Effector memory CD4-positive, alpha-beta T cell (primary cell): ENCODE measurements at places on chromosomes 12 and 14.

GRCh38 chr12:103924761-103925641 is 5.2 kb upstream of the HSP90B1 start:
- no peak for DNase-seq

GRCh38 chr12:2008677-2009076 is 4.4 kb upstream of the DCP1B start:
- no peak for DNase-seq

- DNase-seq = no peak
Observed at GRCh38 chr12:59963546-59963945, 367.7 kb downstream of the SLC16A7 start.

- no peak for DNase-seq
Observed at GRCh38 chr12:52644078-52644415, 8.0 kb downstream of the KRT2 start.

GRCh38 chr12:97758194-97758501 is 295.5 kb downstream of the RMST start:
- DNase-seq = no peak

DNA sequence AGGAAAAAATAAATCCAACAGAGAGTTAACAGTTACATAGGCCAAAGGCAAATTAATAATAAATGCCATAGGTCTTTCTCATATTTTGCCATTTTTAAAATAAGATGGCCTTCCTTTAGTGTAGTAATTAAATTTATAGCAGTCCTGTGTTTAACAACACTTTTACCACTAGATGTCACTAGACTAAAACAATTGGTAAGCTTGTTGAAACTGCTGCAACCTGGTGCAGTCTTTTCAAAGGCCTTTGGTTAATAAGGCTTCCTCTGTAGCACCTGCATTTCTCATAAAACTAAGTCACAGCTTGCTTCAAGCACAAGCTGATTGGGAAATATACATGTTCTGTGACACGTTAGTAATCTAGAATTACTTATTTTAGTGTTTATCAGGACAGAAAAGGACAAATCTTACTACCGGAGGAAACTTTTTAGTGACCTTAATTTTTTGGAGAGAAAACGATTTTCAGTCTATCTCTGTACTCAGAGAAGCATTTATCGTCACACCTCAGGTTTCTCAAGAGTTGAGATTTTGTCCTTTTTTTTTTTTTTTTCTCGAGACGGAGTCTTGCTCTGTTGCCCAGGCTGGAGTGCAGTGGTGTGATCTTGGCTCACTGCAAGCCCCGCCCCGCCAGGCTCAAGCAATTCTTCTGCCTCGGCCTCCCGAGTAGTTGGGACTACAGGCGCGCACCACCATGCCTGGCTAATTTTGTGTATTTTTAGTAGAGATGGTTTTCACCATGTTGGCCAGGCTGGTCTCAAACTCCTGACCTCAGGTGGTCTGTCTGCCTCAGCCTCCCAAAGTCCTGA is 20.0 kb downstream of the BORCS5 start:
- DNase-seq = no peak

- DNase-seq = no peak
Observed at GRCh38 chr12:45278447-45278846, 62.6 kb downstream of the ANO6 start.

- no peak for DNase-seq
Observed at GRCh38 chr14:92659765-92660561, 88.5 kb downstream of the LGMN start.

- DNase-seq = no peak
Observed at GRCh38 chr12:7555752-7556151, 52.2 kb upstream of the CD163 start.

- DNase-seq = no peak
Observed at GRCh38 chr14:52029881-52030280, 39.0 kb downstream of the NID2 start.

DNA sequence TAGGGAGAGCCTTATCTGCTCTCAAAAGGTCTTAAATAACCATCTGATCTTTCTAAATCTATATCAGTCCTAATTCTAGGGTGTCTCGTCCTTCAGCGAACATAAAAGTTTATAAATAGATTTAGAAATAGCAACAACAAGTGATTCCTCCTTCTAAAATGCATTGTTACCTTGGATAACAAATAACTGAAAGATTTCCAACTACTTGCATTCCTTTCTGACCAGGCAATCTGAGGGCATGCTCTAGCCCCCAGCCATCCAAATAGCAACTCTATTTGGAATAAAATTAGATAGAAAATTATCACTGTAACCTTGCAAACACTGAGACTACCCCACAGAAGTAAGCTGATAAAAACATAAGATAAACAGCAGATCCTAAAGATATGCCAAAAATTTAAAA is 21.8 kb upstream of the KRR1 start:
- DNase-seq = no peak

DNA sequence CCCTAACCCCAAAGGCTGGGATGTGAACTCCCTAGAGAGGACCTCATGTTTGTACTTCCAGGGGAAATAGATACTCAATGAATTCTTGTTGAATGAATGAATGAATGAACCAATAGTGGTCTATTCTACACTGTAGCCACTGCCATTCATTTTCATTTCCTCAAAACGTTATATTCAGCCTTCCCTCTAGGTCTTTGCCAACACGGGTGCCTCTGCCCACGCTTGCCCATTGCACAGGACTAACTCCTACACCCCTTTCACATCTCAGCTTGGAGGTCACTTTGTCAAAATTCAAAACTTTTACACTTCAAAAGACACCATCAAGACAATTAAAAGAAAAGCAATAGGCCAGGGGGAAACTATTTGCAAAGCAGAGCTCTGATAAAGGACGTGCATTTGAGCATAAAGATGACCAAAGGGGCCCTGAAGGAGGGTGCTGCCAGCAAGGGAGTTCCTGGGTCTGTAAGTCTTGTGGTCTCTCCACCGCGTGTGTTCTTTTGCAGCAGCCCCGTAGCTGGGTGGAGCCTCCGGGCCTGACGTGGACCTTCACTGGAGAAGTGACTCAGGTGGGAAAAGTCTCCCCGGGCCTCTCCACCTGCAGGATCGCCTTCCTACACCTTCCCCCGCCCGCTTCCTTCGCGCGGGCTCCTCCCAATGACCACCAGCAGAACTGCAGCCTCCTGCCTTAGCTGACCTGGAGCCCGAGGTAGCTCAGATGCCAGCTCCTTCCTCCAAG is 31.5 kb downstream of the TMEM63C start:
- no peak for DNase-seq

DNA sequence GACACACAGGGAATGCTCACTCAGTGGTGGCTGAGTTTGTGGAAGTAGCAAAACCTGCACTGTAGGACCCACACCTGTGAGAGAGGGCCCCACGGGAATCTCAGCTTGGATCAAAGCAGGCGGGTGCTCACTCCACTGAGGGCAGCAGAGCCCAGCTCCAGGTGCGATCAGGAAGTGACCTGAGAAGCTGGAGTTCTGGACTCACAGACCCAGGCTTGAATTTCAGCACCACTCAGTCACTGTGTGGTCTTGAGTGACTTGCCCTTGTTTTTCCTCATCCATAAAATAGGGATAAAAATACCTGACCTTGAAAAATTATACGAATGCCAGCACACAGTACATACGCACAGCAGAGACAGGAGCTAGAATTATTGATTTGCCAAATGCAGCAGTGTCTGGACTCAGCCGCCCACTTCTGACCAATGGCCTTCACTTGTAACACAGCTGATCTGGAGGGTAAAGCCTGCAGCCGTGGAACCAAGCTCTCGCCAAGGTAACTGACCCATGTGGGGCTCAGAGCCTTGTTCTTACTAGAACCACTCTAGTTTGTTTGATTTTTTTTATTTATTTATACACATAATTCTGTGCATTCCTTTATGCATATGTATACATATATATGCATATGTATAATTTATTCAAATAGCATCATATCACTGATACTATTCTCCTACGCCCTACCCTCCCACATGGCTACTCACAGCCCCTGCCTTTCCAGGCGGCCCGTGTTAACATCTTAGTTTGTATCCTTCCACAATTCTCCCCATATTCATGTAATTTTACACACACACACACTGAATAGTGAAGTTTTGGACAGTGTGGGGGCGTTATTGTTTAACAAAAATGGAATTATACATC is 53.9 kb downstream of the DPF3 start:
- DNase-seq = no peak

GRCh38 chr14:75340921-75341320 is 62.3 kb downstream of the FOS start:
- no peak for DNase-seq

DNA sequence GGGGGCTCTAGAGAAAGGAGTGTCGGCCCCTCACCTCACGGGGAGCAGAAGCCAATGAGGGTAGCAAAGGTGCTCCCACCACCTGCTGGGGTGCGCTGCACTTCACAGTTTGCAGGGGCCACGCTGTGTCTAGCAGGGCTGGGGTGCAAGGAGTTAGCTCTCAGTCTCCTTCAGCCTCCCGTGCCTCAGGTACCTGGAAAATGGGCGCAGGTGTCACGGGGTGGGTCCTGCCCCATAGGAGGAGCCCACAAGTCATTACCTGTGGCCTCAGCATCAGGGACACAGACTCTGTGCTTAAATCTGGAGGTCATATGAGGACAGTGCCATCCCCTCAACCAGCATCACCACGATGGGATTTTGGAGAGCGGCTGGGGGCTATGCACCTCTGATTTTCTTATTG is 326.7 kb downstream of the ADGRD1 start:
- DNase-seq = no peak

- DNase-seq = no peak
Observed at GRCh38 chr12:25052196-25052913, 103.5 kb upstream of the BCAT1 start.

DNA sequence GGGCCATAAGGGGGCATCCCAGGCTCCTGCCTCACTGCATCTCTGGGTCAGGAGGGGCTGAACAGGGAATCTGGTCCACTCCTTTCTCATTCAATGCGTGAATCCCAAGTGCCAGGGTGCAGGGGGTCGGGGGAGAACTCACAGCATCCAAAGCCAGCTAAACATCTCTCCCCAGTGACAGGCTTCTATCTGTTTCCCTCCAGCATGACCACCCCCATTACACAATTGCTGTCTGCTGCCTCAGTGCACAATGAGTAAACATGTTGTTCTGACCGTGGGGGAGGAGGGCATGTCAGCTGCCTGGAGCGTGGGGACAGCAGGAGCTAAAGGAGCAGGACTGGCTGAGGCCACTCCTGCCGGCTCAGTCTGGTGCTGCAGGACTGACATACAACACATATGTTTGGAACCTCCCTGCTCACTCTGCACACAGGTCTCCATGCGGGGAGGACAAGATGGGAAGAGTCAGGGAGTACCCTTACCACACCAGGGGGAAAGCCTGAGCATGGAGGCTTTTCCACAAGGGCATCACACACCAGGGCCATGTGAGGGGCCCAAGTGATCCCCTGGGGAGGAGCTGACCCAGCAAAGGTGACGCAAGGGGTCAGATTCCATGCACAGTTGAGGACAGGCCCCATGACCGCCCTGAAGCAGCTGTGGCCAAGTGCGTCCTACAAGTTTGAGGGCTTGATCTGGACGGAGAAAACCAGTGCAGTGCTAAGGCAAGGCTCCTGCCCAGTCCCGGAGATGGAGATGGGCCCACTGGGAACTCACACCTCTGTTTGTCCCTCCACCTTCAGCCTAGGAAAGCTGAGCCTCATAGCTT is 1.4 kb downstream of the TNS2 start:
- no peak for DNase-seq

DNA sequence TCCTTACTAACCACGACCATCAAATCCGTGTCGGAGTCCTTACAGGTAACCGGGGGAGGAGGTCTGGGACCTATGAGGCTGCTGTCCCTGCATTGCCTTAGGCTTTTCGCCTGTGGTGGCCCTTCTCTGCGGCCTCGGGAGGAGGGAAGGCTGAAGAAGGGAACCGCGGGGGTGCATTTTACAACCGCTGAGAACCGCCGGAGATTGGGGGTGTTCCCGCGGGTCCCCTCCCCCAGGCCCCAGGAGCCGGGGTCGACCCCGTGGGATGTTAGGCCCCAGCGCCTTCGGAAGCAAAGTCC is 549 bp downstream of the GPHN start:
- no peak for DNase-seq

GRCh38 chr12:1703771-1704722 is 13.2 kb downstream of the ADIPOR2 start:
- DNase-seq = no peak

DNA sequence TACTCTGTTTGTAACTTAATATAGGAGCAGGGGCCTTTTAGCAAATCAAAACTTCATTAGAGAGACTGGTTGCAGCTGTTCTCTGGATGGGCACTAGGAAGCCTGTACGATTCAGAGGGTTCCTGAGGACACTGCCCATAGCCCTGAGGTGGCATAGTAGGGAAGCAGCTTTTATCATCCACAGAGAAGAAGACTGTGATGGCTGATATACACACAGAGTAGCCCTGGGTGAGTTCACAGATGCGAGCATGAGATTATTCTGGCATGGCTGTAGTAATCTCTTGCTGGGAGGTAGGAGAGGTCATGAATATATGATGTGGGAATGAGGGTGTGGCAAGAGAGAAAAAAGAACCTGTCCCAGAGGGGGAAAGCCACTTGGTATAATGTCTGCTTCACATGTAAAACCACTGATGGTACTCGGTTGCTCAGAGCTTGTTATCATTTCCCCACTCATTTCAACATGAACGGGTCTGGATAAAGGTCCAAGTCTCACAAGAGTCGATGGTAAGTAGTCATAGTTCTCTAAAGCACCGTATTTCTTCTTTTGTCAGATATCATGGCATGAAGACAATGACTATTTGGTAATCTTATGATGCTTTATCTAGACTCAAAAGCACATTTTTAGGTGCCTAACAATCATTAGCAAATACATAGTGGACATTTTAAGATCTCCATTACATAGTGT is 52.0 kb downstream of the PEBP1 start:
- no peak for DNase-seq

- DNase-seq = no peak
Observed at GRCh38 chr14:63542231-63542999, 762 bp downstream of the PPP2R5E start.

DNA sequence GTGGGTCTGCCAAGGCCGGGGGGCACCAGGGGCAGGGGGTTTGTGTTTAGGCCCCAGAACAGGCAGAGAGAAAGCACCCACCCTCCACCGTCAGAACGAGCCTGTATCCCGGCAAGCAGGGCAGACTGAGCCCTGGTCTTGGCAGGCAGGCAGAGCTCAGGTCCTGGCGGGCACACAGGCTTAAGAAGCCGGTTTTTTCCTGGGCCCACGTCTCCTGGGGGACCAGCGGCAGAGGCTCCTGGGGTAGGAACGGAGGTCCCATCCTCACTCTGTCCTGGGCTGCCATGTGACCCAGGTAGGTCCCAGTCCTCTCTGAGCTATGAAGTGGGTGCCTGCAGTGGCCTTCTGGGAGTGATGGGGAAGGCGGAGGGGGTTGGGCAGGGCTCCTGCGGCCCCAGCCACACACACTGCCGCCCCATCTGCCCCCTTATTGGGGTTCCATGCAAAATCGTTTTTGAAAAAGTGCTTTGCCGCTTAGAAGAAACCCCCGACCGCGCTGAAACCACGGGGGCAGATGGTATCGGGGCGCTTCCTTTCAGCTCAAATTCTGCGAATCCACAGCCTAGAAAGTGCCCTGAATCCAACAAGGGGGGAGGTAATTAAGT is 24.2 kb downstream of the SH2B3 start:
- DNase-seq = peak; percentile 75
